ENCODE measurements at places on chromosomes 7 and 10.

- no peak for DNase-seq
Measured at GRCh38 chr10:94645285-94645684, 38.2 kb upstream of the CYP2C18 start.

DNA sequence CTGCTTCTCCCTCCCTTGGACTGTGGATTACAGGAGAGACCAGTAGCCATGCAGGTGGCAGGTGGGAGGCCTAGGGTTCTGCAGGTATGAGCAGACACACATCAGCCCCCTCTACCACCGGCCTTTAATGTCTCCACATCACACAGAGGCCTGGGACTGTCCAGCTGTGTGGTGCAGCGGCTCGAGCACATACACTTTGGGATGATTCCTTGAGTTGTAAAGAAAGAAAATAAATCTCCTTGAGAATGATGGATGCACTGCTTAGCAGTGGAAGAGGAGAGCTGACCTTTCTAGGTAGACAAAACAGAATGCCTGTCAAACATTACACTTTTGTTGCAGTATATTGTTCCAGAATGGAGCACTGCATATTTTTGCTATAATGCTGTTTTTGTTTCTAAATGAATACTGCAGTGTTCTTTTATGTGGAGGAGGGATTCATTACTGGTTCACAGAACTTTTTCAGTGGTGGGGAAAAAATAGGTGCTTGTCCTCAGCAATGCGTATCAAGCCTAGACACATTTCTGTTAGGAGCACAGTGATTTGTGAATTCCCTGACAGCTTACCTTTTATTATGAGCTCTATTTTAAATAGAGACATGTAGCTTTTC lies 66.0 kb downstream of the PTPRE start:
- DNase-seq: peak; percentile 62

GRCh38 chr7:93558705-93559614 lies 15.6 kb downstream of the CALCR start:
- no peak for DNase-seq

GRCh38 chr7:90239050-90239449 lies 5.9 kb upstream of the CFAP69 start:
- DNase-seq: no peak

GRCh38 chr7:19121977-19122588 lies 4.6 kb upstream of the TWIST1 start:
- DNase-seq: peak; percentile 85

GRCh38 chr10:11442001-11442773 lies 169.3 kb downstream of the USP6NL start:
- DNase-seq: no peak

DNA sequence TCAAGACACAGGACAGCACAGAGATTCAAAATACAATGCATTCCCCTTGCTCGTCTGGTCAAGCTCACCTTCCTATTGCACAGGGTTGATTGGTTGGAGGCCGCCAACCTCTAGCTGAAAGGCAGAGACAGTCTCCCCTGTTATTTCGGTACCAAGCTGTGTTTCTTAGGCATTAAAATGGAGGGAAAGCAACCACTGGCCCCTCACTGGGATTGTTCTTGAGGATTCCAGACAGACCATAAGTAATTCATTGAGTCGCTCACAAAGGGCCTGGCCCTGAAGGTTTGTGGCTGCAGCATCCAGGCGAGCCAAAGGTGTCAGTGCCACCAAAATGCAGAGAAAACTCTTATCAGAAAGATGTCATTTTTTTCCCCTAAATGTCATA lies 81.2 kb downstream of the PARP12 start:
- DNase-seq: no peak

DNA sequence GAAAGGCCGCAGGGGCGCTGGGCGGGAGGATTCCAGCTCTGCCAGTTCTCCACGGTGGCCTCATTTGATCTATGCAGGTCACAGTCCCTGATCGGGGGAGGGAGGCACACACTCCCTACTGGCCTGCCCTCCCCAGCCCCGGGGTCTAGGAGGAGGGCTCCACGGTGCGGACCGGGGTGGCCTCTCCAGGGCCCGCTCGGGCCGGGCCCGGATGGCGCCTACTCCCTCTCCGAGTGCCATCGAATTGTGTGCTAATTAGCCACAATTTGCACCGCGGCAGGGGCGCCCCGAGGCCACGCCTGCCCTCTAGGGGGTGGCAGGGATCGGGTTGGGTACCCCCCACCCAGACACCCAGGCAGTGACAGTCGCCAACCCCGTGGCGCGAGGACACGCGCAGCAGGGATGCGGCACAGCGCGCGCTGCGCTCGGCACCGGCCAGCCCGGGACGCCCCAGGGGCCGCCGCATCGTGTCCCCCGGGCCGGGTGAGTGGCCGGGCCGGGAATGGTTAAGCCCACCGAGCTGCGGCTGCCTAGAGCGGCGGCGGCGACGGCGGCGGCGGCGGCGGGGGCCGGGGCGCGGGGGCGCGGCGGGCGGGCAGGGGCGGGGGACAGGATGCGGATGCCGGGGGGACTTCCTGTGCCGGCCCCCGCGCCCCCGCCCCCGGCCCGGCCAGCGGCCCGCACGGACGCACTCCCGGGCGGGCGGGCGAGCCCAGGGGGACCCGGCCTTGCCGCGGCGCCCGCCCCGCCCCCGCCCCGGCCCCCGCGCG lies at the start of gene ZNF853:
TSS of gene ZNF853 (plus strand) at position 658 of the 770 bp plus-strand sequence. CDS start 565 bp downstream, outside the sequence.
- no peak for DNase-seq

GRCh38 chr10:13335881-13336280 lies 12.2 kb downstream of the SEPHS1 start:
- DNase-seq: no peak

DNA sequence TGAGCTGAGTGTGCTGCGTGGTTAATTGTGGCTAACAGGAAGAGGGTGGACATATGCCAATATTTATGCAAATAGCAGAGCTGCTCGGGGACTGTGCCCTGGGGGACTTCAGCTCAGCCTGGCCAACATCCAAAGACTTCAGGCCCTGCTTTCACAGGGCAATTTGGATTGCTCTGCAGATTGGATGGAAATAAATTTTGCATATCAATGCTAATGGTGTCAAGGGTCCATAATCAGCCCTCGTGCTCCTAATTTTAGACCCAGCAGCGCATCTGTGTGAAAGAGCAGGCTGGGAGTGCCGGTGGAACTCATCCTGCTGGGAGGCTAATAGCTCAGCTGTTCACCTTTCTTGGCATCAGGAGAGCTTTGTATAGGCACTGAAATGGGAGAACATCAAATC lies 270.1 kb downstream of the TCERG1L start:
- no peak for DNase-seq

DNA sequence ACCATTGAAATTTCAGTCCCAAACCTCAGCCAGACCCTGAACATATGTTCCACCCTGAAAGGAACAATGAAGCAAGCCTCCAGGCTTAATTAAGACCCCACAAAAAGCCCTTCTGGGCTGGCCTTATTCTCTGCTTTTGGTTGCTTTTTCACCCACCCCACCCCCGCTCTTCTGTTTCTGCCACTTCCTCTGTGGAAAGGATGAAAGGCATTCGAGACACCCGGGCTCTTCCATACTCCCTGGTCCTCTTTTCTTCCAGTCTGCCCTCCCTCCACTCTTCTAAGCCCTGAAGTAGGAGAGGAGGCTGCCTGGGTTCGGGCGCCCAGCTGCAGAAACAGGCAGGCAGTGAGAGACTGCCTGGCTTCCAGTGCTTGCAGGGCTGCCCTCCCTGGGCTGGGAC lies 9.4 kb upstream of the FAM241B start:
- no peak for DNase-seq

DNA sequence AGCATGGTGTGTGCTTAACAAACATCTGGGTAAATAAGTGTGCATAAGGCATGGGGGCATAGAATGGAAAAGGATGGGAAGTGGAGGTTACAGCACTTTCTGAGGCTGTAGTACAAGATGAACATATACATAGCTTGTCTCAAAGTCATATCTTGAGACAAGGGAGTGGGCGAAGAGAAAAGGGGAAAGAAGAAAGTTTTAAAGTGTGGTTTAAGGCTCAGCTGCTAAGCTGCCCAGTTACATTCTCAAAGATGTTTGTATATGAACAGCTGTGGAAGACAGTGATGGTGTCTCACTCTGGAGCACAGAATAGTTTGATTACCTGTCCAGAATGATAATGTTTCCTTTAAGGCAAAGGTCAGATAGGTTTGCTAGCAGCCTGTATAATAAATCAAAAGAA lies 61.9 kb upstream of the LANCL2 start:
- DNase-seq: no peak

- peak; percentile 89 for DNase-seq
Measured at GRCh38 chr7:124152859-124153692, 120.2 kb upstream of the TMEM229A start.

GRCh38 chr7:86949779-86950260 lies 109.6 kb downstream of the ELAPOR2 start:
- no peak for DNase-seq

GRCh38 chr7:99699946-99700345 lies 20.1 kb upstream of the CYP3A5 start:
- no peak for DNase-seq

DNA sequence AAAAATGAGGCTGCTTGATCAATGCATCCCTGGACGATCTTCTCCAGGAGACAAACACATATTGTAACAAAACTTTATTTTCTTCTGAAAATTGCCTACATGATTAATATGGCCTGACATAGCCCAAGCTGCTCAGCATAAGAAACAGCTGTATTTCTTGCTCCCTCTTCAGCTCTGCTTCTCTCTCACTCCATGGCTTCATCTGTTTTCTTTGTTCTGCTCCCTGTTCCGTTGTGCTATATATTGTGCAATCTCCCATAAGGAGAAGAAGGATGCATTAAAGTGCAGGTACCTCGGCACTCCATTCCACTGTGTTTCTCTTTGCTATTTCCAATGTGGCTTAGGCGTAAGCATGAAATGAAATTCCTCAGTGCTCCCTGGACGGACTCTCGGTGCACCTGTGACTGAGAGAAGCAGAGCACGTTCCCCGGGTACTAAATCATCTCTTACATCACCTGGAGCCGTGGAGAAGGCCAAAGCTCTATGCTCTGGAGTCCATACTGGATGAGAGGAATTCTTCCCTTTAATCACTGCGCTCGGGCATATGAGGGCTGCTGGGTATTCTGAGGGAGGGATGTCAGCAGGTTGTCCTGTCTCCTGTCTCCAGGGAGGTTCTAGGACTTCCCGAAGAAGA lies 254.3 kb downstream of the GALNT17 start:
- DNase-seq: no peak

DNA sequence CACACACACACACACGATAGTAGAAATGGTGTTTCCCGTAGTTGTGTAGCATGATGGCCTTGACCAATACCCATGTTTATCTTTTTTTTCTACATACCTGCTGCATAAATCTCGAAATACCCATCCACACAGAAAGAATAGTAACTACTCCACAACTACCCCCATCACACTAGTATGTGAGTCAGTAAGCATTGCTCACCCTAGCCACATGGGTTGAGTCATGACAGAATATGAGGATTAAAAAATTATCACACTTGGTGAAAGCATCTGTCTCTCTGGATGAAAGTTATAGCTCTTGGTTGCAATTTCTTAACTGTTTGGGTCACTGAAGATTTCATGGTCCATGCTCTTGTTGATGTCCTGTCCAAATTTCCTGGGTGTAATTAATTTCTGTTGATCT lies 103.4 kb upstream of the MDFIC start:
- no peak for DNase-seq

GRCh38 chr10:127993056-127993690 lies 86.3 kb downstream of the PTPRE start:
- DNase-seq: no peak

DNA sequence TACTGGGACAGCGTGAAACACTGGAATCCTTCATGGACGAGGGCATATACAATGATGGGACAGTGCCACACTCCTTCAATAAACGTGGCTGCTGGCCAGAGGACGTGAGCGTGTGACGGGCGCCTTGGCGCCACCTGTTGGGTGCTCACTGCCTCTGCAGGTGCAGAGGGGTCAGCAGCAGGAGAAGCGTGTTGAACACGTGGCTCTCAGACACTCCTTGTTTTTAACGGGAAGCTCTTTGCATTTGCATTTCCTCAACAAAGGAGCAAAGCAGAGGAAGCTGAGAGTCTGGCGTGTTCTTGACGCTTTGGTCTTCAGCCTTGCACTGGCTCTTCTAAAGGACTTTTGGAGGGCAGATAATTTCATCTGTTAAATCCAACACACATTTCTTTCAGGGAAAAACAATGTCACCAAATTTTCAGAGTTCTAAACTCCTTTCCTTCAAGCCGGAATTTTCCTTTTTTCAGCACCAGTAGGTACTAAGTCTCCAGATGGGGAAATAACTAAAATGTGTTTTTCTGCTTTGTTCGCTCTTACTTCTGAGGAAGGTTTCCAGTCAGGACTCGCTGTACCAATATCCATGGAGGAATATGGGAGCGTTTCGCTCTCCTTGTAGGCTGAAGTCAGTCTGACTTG lies 2.9 kb upstream of the GET4 start:
- DNase-seq: peak; percentile 94

DNA sequence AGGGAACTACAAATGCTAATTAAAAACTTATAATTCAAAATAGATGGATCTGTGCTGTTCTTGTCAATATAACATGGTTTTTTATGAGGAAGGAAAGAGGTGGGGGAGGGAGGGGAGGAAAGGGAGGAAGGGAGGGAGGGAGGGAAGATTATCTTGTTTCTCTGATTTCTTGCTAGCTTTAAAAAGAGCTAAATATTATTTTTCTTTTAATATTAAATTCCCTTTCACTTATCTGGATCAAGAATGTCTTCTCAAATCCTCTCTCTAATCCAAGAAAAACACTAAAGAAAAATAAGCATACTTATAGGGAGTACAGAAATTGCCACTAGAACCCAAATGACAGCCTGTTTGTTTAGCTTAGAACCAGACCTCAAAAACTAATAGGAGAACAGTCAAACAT lies 55.2 kb downstream of the LRRN3 start:
- DNase-seq: no peak

DNA sequence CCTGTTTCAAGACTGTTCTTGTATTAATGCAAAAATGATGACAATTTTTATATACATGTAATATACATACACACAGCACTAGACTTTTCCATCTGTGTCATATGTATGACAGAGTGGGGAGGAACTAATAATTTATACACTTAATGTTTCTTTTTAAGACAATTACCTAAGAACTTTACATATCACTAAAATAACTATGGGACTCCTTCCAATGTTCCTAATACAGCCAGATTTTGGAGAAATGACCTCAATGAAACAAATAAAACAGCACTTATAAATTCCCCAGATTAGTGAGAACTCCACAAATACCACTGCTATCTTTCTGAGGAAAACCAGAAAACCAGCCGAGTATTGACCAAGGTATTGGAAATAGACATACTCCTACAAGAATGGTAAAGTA lies 199.4 kb downstream of the ELMO1 start:
- DNase-seq: no peak

DNA sequence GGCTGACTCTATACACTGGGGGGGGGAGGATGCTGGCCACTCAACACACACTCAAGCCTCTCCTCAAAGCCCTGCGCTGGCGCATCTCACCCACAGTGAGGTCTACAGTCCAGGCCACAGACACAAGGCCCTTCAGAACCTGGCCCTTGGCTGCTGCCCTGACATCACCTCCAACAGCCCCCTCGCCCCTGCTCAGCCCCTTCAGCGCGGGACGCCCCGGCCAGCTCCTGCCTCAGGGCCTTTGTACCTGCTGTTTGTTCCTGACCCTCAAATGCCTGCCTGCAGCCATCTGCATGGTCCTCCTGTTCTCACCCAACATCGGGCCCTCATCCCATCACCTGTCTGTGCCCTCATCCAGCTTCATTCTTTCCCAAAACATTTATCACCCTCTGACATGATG lies 572.6 kb downstream of the DNAJB6 start:
- DNase-seq: no peak

- DNase-seq: no peak
Measured at GRCh38 chr7:33076737-33077136, 14.2 kb upstream of the NT5C3A start.

GRCh38 chr7:79464051-79464450 lies 10.6 kb upstream of the MAGI2 start:
- DNase-seq: no peak

GRCh38 chr10:95026461-95026860 lies 42.8 kb downstream of the CYP2C8 start:
- no peak for DNase-seq

Data from SK-MEL-5 (cell line).